Calu3 (cell line): ENCODE measurements at places on chromosomes 13 and 19. TPM values are rescaled to one million over a fixed set of nuclear protein-coding genes. Genes with fewer than 3 reads are reported as not detected.

Gene ZNF878
- 0.49 and 0.66 TPM in 2 replicates for total RNA-seq

Gene PRTN3
- total RNA-seq, result not detected in 2 replicates

DNA sequence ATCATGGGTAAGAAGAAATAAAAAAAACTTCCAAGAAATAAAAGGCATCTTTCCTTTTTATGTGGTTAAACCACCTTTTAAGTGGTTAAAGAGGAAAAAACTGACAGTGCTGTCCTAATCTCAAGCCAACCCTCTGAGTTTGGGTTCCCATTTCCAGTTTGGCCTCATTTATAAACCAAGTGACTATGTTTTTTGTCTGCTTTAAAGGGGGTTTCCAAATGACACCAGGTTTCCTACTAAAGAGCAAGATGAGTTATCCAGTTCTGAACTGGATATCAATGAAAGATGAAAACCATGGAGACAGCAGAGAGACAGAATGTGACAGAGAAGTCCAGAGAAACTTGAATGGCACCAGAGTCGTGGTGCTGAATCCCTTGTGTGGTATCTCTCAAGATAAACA lies 251.5 kb downstream of the ABCC4 start:
- no peak for DNase-seq

GRCh38 chr19:3821857-3822364 lies 35.7 kb upstream of the MATK start:
- peak; percentile 65 for DNase-seq

DNA sequence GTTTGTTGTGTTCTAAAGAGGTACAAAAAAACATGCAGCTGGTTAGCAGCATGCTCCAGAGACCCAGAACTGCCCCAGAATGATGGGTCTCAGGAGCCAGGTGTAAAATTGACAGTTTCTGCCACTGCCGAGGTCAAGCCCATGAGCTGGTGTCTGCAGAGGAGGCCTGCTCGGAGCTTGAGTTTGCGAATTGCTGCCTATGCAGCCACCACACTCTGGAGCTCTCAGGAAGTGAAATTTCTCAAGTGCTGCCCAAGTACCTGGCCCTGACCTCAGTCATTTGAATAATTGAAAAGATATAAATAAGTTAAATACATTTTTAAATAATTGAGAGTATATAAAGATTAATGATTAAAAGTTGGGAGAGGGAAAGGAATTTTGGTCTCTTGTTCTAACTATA lies 66.4 kb downstream of the ZAR1L start:
- DNase-seq, result no peak

- DNase-seq, result no peak
Observed at GRCh38 chr13:43246382-43246781, 223.0 kb downstream of the DNAJC15 start.

- DNase-seq, result no peak
Observed at GRCh38 chr13:37364007-37364406, 234.6 kb downstream of the POSTN start.

- DNase-seq, result no peak
Observed at GRCh38 chr13:112782429-112783010, 92.7 kb downstream of the ATP11A start.

DNA sequence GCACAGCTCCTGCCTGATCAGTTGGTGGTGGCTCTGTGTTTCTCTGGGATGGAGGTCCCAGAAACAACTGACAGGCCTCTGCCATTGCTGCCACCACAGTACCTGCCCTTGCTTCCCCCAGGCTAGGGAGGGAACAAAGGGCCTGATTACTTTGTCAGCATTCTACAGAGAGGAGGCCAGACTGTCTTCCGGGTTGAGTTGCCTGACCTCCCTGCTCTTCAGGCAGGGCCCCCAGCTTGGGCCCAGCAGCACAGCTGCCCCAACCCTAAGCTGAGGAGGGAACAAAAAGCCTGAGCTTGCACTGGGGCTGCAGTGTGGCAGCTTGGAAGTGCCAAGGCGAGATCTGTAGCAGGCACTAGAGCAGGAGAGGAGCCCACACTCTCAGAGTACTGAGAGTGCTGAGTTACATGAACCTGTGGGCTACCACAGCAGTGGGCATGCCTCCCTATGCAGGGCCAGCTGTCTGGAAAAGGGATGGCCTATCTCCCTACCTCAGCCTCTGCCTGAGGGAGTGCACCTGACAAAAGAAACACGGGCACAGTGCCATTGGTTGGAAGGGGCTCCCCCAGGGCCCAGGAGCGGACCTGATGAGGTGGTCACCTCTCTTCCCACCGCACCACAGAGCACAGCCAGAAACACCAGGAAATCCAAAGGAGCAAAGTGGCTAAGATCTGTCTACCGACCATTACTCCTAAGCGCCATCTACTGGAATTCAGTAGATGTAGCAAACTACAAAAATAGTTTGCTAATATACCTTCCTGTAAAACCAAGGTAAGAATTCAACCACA lies 24.4 kb downstream of the SLC25A15 start:
- no peak for DNase-seq
